ENCODE measurements at places on chromosomes 1 and 21.

- no peak for DNase-seq
Observed at GRCh38 chr21:35850029-35850428, 210.3 kb downstream of the SETD4 start.

DNA sequence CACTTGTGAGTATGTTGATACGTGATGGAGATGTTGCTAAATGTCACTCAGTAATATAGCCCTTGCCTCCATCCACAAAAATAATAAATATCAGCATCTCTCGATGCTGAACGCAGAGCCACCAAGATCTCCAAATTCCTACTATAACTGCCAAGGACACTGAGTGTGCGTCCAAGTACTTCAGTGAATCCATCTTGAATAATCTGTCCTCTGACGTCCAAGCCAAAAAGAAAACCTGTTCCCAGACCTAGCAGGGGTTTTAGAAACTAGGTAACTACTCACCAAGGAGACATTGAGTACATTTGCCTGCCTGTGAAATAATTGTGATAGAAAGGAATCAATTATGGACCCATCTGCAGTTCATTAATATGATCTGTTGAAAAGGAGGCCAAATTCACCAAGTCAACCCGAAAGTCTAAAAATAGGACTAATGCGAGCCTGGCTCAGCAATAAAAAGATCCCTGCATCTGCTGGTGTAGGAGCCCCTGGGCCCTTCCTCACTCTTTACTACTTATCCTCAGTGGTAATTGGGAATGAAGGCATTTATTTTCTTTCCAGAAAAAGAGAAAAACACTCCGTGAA is 226.9 kb upstream of the IRF2BP2 start:
- no peak for DNase-seq

GRCh38 chr1:54331091-54331772 is 75.0 kb downstream of the SSBP3 start:
- no peak for DNase-seq

DNA sequence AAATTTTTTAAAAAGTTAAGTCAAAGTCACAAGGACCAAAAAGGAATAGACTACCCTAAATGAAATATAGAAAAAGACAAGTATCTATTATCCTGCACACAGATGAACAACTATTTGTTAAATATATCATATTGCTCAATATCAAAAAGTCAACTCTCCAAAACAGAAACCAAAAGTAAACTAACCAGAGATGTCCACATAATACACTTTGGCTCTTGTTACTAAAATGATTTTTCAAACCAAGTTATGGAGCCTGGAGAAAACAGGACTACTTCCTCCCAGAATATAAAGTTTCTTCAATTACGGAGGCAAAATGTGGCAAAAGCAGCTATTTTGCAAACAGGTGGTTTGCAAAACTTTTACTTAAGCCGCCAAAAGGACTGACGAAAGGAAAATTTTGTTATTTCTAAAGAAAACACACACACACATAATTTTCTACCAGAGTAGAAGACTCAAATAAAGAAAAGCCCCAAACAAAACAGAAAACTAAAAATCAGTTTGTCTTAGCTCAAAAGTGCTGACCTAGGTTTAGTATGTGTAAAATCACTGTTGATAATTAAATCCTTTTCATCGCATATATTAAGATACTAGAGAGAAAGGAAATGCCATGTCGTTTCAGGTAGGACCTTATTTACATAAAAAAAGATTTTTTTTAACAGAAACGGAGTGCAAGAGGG is 1.1 kb downstream of the DPYD start:
- no peak for DNase-seq

- no peak for DNase-seq
Observed at GRCh38 chr1:12406211-12407021, 176.6 kb downstream of the VPS13D start.

DNA sequence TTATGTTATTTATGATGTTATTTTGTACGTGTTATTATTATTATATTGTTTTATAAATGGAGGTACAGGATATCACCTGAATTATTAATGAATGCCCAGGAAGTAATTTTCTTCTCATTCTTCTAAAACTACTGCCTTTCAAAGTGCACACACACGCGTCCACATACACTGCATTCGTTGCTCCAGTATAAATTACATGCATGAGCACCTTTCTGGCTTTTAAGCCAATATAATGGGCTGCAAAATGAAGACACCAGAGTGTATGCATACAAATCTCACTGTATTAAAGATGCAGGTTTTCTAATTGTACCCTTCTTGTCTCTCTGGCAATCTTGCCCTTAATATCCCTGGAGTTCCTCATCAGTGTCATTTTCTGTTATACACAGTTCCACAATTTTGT is 6.9 kb downstream of the RGS4 start:
- DNase-seq: no peak
